Esophagus muscularis mucosa (tissue), 4 donors: ENCODE measurements at places on chromosomes 2 and 18. TPM values are rescaled to one million over a fixed set of nuclear protein-coding genes. Genes with fewer than 3 reads are reported as not detected.

PLCL1 gene
- 79.0 TPM for total RNA-seq

CPO gene
- total RNA-seq: 0.63 TPM

PARD6G gene
- total RNA-seq: 9.9 TPM

CD207 gene
- total RNA-seq: 0.26 TPM

DPY30 gene
- 83.1 TPM for total RNA-seq

UGT1A8 gene
- total RNA-seq: not detected

GRCh38 chr2:43774617-43775016 is 778 bp downstream of the DYNC2LI1 start:
- no peak for DNase-seq
- no peaks in the 10 kb centered on the region for H3K27me3 ChIP-seq
- peaks cover 10% of the 10 kb centered on the region for H3K36me3 ChIP-seq
- peak overlapping the region; percentile 81 for H3K27ac ChIP-seq
- peak overlapping the region; percentile 69 for H3K4me3 ChIP-seq

DNA sequence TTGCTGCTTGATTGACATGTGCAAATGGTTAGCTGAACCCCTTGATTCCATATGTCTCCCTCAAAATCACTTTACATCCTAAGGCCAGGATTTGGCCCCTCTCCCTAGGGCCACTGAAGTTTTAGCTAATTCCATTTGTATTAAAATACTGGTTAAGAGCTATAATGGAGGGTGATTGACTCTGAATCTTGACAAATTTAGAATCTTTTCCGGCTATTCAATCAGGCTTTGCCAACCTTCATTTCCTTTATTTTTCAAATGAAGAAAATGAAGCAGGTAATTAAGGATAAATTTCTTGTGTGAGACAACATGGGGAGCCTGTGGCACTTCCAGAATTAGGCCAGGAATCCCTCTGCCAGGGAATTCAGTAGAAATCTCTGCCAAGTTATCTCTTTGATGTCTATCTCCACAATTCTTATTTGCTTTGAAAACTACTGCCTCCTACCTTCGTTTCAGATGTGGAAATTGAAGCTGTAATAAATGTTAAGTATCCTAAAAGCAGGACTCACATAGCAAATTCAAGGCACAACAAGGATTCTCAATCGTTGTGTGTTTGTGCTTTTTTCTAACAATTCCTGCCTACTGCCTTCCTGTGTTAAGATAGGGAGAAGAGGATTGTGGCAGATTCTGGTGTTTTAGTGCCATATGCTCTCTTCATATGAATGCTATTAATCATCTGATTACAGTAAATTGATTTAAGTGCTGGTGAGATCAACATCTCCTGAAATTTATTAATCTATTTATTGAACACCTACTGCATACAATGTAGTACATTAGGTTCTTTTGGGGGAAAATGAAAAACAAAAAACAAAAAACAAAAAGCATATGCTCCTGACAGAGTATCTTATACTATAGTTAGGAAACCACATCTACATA is 47.8 kb upstream of the MAP4K3 start:
- H3K36me3 ChIP-seq: no peaks in the 10 kb centered on the region
- no peak overlapping the region for H3K4me3 ChIP-seq
- no peaks in the 10 kb centered on the region for H3K27me3 ChIP-seq
- H3K27ac ChIP-seq: no peak overlapping the region

DNA sequence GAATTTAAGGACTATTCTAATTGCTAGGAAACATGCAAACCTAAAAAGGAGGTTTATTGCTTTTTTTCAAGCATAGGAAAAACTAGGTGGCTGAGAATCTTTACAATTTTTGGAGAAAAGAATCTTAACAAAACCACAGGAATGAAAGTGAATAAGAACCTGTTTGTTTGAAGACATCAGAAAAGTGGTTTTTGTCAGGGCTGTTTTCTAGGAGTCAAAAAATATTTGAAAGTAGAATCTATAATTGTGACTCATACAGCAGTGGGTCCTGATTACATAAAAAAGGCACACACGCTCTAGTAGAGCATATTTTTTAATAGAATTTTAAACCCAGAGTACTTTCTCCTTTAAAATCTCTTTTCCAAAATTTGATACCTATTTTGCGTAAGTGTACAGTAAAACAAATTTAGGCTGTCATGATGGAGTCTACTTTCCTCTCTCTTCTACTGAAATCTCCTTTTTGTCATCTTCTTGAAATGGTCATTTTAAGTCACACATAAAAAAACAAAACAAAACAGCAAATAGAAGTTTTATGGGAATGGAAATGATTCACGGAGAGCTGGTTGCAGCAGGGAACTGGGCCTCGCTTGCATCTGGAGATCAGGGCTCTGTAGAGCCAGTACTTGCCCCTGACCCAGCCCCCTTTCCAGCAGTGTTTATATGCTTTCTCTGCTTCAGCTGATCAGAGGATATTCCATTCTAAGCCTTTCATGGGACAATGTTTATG is 59.1 kb upstream of the PELI1 start:
- H3K4me3 ChIP-seq: peak overlapping the region; percentile 39
- H3K4me1 ChIP-seq: peaks cover 47% of the 10 kb centered on the region
- no peaks in the 10 kb centered on the region for H3K36me3 ChIP-seq
- peak overlapping the region; percentile 84 for H3K27ac ChIP-seq
- no peak for DNase-seq
- no peaks in the 10 kb centered on the region for H3K27me3 ChIP-seq

GRCh38 chr2:218284106-218284811 is 8.0 kb downstream of the TMBIM1 start:
- peaks cover 83% of the 10 kb centered on the region for H3K4me1 ChIP-seq
- peak overlapping the region; percentile 43 for H3K4me3 ChIP-seq
- no peak for DNase-seq
- no peaks in the 10 kb centered on the region for H3K27me3 ChIP-seq
- peak overlapping the region; percentile 94 for H3K27ac ChIP-seq

GRCh38 chr18:11387880-11388279 is 221.5 kb upstream of the SLC35G4 start:
- no peaks in the 10 kb centered on the region for H3K36me3 ChIP-seq
- no peak overlapping the region for H3K4me3 ChIP-seq
- no peak for DNase-seq
- no peaks in the 10 kb centered on the region for H3K4me1 ChIP-seq
- no peaks in the 10 kb centered on the region for H3K27me3 ChIP-seq

DNA sequence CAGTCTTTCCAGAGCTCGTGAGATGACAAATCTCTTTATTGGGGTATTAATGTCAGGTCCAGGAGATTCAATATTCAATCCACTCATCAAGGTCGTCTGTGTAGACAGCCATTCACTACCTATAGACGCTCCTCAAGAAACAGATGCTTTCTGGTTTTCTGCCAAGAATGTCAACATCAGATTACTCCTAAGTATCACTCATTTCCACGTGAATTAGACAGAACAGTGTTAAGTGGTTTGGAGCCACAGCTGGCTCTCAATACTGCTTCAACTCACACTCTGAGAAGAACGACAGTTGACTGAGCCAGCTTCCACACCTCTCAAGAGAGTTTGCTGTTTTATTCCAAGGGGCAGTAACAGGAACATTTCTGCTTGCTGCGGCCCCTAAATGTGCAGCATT is 113.5 kb upstream of the NEDD4L start:
- H3K27ac ChIP-seq: no peak overlapping the region
- no peak overlapping the region for H3K4me3 ChIP-seq
- peak; percentile 86 for DNase-seq
- H3K4me1 ChIP-seq: no peaks in the 10 kb centered on the region

- peaks cover 38% of the 10 kb centered on the region for H3K4me1 ChIP-seq
- H3K27me3 ChIP-seq: no peaks in the 10 kb centered on the region
- no peaks in the 10 kb centered on the region for H3K36me3 ChIP-seq
Measured at GRCh38 chr2:190469771-190470170, 61.6 kb downstream of the MFSD6 start.

GRCh38 chr2:102301867-102302362 is 9.4 kb upstream of the IL1RL1 start:
- DNase-seq: no peak
- H3K27ac ChIP-seq: no peak overlapping the region
- H3K4me1 ChIP-seq: no peaks in the 10 kb centered on the region
- no peak overlapping the region for H3K4me3 ChIP-seq
- H3K27me3 ChIP-seq: no peaks in the 10 kb centered on the region
- H3K36me3 ChIP-seq: no peaks in the 10 kb centered on the region

DNA sequence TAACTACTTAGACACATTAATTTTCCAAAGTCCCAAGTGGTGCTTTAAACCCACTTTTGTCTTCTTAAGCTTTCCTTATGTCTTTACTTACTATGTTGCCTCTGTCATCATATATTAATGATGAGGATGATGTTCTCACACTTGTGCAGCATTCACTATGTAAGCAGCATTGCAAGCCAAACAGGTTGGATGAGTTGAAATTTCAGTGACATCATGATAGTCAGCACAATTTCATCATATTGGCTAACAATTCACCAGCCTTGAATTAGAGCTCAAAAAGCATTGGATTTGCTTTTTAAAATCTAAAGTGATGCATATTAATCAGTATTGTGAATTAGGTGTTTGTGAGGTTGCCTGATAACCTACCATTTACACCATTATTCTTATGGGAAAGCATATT is 7.7 kb downstream of the APLF start:
- no peaks in the 10 kb centered on the region for H3K27me3 ChIP-seq
- no peaks in the 10 kb centered on the region for H3K36me3 ChIP-seq
- DNase-seq: no peak
- no peaks in the 10 kb centered on the region for H3K4me1 ChIP-seq

DNA sequence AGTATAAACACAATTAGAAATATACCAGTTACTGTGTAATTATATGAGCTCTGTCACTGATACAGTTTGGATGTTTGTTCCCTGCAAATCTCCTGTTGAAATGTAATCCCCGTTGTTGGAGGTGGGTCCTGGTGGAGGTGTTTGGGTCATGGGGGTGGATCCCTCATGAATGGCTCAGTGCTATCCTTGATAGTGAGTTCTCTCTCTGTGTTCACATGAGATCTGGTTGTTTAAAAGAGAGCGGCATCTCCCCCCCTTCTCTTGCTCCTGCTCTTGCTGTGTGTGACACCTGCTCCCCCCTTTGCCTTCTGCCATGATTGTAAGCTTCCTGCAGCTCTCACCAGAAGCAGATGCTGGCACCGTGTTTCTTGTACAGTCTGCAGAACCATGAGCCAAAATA is 24.1 kb downstream of the MTX2 start:
- peaks cover 25% of the 10 kb centered on the region for H3K4me1 ChIP-seq
- H3K36me3 ChIP-seq: no peaks in the 10 kb centered on the region
- no peak for DNase-seq
- no peaks in the 10 kb centered on the region for H3K27me3 ChIP-seq

DNA sequence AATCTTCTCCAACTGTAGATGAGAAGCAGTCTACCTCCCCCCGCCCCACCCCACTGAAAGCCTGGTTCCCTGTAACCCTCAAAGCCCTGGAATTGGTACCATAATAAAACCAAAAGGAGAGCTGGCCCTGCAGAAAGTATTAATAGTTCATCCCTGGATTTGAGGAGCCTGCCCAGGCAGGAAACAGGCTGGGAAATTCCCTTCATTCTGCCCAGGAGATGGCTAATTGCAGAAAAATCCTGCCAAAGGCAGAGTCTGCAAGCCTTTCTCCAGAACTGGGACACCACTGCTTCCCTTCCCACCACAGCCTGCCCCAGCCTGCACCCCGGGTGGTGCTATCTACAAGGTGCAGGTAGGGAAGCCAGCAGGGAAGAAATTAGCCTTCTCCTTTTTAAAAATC is 16.3 kb downstream of the GKN2 start:
- no peak overlapping the region for H3K27ac ChIP-seq
- no peaks in the 10 kb centered on the region for H3K27me3 ChIP-seq
- no peak overlapping the region for H3K4me3 ChIP-seq
- no peaks in the 10 kb centered on the region for H3K36me3 ChIP-seq

DNA sequence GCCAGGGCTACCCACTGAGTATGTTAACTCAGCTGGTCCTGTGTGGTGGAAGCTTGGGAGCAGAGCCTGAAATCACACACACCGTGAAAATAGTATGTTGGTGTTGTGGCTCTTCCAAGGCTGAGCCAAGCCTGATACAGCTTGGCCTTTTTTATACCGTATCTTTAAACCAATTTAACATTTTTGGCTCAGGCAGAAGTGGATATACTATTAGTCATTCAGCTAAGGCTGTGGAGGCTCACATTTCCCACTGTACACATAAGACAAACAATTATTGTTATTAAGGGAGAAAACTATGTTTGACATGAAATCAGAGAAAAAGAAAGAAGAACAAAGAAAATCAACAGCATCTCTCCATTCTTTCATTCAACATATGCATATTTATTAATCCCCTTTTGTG is 159.0 kb downstream of the BCL11A start:
- no peak overlapping the region for H3K27ac ChIP-seq
- H3K4me1 ChIP-seq: no peaks in the 10 kb centered on the region
- H3K4me3 ChIP-seq: no peak overlapping the region
- no peak for DNase-seq
- H3K36me3 ChIP-seq: no peaks in the 10 kb centered on the region

- no peaks in the 10 kb centered on the region for H3K4me1 ChIP-seq
- no peak for DNase-seq
- H3K4me3 ChIP-seq: no peak overlapping the region
- no peak overlapping the region for H3K27ac ChIP-seq
- no peaks in the 10 kb centered on the region for H3K36me3 ChIP-seq
- no peaks in the 10 kb centered on the region for H3K27me3 ChIP-seq
Measured at GRCh38 chr2:66387016-66387753, 47.7 kb upstream of the MEIS1 start.

DNA sequence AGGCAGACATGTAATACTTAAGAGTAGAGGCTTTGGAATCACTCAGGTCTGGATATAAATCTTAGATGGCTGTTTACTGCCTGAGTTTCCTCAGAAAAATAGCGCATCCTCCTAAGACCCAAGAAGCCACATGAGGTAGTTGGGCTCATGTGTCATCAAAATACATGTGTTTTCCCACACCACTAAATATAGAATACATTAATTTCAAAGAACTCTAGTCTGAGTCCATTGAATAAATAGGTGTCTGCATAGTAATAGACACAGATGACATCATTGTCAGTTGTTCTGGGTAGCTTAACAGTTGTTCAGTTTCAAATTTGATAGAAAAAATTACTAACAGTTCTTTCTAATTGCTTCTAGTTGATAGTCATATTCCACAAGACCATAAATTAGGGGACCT is 9.6 kb downstream of the PPP1R1C start:
- DNase-seq: no peak
- H3K36me3 ChIP-seq: no peaks in the 10 kb centered on the region
- H3K4me3 ChIP-seq: no peak overlapping the region
- peaks cover 10% of the 10 kb centered on the region for H3K4me1 ChIP-seq
- no peaks in the 10 kb centered on the region for H3K27me3 ChIP-seq
- no peak overlapping the region for H3K27ac ChIP-seq

DNA sequence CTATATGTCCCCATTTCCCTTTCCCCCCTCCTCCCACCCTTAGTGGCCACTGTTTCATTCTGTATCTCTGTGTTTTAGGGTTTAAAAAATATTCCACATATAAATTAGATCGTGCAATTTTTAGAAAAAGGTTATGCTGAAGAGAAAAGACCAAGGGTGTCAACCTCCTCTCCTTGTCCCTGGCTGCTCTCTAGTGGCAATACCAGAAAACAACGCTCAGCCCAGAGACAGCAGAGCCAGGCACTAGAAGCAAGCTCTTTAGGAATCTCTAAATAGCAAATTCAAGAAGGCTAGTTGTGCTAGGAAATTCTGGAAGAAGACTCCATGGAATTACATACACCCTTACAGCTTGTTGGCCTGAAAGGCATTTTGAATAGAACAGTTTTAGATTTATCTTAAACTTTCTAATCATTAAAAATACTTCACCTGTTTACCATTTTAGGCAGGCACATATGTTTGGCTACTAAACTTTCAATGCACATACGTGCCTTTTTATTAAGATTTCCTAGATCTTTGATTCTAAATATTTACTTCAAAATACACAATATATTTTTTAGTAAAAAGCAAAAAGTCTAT is 35.1 kb upstream of the RASGRP3 start:
- H3K36me3 ChIP-seq: no peaks in the 10 kb centered on the region
- H3K27me3 ChIP-seq: no peaks in the 10 kb centered on the region
- no peak overlapping the region for H3K27ac ChIP-seq
- peaks cover 22% of the 10 kb centered on the region for H3K4me1 ChIP-seq
